ENCODE measurements at places on chromosomes 16 and 17.

DNA sequence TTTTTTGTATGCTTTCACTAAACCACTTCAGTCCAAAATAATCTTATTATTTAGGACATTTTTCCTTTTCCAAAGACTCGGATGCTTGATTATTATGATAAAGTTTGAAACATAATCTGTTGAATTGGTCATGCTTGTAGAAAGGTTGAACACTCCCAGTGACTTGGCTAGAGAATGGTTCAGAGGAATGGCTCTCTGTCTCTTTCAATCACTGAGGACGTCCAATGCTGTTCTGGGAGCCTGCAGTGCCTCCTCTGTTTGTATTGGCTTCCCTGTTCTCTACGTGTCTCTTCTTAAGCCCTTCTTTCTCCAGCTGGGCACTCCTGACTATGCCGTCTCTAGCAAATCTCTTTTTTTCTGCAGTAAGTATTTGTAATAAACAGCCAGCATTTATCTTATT is 369.0 kb upstream of the DYNLRB2 start:
- no peak for DNase-seq

DNA sequence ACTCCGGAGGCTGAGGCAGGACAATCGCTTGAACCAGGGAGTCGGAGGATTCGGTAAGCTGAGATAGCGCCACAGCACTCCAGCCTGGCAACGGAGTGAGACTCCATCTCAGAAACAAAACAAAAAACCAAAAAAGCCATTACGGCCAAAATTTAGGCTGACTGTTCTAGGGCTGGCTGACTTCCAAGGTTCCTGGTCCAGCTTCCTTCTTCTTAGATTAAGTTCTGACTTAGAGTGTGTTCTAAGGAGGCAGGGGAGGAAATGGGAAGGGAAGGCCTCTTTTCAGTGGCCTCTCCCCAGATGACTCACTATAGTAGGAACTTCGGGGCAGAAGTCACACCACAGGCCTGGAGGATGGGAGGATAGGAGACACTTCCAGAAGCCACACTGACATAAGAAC is 27.7 kb upstream of the CLEC18B start:
- DNase-seq = no peak

DNA sequence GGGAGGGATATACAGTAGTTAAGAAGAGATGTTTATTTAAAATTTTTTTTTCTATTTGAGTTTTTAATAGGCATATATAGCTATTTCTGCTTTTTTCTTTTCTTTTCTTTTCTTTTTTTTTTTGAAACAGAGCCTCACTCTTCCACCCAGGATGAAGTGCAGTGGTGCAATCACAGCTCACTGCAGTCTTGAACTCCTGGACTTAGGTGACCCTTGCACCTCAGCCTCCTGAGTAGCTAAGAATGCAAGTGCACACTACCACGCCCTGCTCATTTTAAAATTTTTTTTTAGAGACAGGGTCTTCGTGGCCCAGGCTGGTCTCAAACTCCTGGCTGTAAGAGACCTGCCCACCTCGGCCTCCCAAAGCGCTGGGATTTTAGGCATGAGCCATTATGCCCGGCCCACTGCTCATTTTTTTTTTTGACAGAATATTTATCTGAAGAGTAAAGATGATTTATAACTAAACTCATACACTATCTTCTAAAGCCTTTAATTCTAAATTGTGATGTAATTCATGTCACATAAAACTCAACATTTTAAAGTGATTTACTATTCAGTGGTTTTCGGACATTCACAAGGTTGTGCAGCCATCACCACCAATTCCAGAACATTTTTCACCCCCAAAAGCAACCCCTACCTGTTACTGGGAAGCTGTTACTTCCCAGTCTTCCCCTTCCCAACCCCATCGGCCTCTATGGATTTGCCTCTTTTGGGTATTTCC is 106.0 kb downstream of the VPS53 start:
- no peak for DNase-seq

DNA sequence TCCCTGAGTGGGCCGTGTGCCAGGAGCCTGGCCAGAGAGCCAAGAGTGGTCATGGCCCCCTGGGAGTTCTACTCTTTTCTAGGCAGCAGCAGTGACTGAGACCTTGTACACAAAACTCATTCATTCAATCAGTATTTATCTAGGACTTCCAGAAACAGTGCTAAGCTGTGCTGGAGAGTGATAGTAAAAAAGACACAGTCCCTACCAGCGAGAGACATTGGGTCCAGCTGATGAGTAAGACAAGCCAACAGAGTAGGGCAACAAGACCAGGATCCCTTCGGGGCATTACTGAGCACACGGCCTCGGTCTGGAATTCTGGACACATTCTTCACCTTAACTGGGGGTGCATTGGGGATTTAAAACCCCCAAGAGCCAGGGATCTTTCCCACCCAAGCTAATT is 20.2 kb downstream of the CBX4 start:
- DNase-seq = no peak

- DNase-seq = no peak
Measured at GRCh38 chr16:68331879-68332410, 21.1 kb downstream of the PRMT7 start.

DNA sequence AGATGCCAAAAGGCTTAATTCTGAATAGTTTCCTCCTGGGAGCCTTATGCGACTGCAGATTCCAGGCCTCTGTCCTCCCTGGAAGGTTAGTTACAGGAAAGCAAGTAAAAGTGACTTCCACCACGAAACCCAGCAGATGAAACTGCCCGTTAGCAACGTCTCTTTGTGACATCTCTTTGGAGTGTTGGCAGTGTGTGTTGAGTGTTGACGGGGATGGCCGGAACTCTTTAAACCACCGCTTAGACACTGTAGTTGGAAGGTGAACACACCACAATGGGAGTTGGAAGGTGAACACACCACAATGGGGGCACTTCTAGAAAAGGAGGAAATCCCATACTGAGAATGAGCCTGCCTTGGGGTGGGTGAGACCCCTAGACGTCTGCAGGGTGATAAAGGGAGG is 858 bp downstream of the SKAP1 start:
- DNase-seq = no peak
